ENCODE measurements at places on chromosomes 16 and 17.

DNA sequence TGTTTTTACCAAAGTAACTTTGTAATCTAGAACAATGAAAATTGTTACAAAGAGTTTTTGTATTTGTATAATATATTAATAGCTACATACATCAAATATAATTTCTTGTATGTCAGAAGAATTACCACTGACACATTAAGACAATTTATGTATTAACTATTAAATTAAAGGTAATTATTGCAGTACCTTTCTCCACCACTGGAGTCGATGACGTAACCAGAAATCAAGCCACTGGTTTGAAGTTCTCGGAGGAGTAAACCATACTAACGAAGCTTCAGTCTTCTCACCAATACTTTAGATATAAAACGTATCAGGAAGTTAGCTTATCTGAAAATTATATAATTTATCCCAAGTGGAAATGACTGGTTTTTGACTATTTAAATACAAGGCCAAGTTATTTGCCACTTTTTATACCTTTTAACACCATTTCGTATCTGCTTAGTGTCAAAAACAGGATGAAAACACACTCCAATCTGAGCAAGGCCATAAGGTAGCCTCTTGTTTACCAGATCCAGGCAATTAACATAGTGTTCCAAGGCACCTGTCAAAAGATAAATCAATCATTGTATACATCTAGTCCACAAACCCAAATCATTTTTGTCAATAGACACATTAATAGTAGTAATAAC, 4.3 kb downstream of the POLG2 start:
- no peak for DNase-seq

- no peak for DNase-seq
Observed at GRCh38 chr17:63571632-63572310, 21.5 kb downstream of the DCAF7 start.

DNA sequence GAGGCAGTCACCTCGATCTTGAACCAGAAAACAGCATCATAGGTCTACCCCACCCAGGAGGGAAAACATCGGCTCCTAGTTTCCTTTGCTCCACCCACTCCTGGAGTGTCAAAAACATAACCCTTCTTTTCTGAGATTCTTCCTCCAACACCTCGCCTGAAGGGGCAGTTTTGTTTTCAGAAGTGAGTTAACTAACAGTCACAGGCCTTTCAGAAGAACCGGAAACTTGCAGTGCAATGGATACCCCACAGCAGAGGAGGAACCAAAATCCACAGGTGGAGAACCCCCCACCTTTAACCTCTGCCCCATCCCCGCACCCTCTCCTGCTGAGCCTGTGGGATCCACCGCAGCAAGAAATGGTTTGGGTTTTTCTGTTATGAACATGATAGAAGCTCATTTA, 7.8 kb upstream of the TEX2 start:
- DNase-seq: no peak

GRCh38 chr17:51769231-51769630, 389.3 kb downstream of the CA10 start:
- DNase-seq: no peak

- no peak for DNase-seq
Observed at GRCh38 chr17:67041941-67042899, 2.1 kb upstream of the CACNG1 start.

- no peak for DNase-seq
Observed at GRCh38 chr16:61969077-61969382, 67.2 kb downstream of the CDH8 start.

DNA sequence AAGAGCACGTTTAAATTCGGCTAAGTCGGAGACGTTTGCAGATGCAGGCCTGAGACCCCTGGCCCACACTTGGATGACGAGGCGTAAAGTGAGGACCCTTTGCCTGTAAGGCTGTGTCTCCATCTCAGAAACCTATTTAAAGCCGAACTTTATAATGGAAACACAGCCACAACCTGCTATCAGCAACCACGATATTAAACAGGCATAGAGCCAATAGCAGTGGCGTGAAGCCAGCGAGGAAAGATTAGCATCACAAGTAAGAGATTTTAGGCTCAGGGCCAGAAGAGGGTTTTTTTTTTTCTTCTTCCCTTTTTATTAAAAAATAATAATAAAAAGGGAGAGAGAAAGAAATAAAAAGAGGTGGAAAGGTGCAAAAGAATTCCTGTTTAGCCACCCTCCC, 111.3 kb upstream of the NOL11 start:
- DNase-seq: no peak

DNA sequence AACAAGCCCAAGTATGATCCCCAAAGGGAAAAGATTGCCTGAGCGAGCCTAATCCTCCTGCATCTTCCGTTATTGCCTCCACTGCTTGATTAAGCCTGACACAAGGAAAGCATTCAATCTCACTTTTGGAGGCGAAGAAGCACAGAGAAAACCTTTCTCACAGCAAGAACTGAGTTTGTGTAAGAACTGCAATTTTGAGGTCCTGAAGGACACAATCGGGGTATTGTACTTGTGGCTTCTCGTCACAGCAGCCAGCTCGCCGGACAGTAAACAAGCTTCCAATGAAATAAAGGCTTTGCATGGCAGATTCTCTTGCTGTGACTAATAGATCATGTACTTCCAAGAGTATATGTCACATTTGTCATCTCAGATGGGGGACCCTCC, 18.7 kb upstream of the FOXF1 start:
- no peak for DNase-seq

DNA sequence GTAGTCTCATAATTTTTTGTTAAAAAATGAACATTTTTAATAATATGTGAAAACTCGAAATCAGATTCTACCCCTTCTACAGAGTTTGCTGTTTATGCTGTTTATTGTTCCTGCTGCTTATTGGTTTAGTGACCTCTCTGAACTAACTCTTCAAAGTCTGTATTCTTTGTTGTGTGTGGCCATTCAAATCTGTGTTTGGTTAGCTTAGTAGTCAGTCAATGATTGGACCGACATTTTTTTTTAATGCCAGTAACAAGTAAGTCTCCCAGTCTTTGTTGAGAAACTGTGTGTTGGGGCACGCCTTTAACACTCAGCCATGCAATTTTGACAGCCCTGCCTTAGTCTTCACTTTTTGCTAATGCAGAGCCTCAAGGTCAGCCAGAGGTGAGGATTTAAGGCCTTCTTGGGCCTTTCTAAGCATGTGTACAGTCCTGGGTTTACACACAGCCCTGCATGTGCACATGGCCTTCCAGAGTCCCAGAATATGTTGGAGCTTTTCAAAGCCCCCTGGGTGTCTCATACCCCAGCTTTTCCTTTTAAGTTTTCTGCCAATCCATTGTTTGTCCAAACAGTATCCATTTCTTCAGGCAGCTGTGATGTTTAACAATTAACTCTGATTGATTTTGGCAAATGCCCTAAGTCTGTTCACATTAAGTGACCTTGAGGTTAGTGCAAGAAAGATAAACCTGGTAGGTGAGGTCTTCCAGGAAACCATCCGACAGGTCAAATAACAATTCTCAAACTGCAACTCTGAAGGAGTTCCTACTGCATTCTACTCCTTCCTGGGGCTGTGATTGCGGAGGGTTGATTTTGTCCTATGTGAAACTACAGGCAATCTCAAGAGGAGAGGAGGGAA, 389.3 kb downstream of the PMP22 start:
- no peak for DNase-seq

GRCh38 chr17:14038206-14038605, 31.1 kb upstream of the COX10 start:
- no peak for DNase-seq

GRCh38 chr16:3983081-3983520, 102.6 kb upstream of the CREBBP start:
- peak; percentile 9 for DNase-seq

DNA sequence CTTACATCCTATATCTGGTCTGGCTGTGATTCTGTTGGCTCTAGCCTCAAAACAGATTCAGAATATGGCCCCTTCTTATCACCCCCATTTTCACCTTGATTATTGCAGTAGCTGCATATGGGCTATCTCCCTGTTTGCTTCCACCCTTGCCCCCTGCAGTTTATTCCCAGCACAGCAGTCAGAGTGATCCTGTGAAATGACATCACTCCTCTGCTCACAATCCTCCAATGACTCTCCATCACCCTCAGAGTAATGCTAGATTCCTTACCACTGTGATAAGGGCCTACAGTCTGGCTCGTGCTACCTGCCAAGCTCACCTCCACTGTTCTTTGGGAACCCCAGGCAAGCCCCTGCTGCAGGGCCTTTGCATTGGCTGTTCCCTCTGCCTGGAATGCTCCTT, 92.5 kb downstream of the ASIC2 start:
- DNase-seq: no peak

GRCh38 chr17:9101356-9101755, 80.0 kb downstream of the NTN1 start:
- DNase-seq: no peak

GRCh38 chr16:81752876-81753227, 26.2 kb upstream of the PLCG2 start:
- DNase-seq: no peak

DNA sequence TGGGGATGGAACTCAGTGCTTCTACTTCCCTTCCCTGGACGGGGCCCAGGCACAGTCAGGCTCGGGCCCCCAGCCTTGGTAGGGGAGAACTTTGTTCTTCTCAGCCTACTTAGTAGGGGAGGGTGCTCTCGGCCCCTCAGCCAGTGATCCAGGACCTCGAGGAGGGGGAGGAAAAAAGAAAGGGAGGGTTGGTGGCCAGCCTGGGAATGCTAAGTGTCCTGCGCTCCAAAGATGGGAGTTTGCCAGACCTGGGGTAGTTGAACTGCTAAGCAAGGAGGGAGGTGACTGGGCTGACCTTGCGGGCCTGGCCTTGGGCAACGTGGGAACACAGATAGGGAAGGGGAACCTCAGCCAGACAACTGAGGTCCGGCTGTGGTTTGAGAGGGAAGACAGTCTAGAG, 12.2 kb downstream of the ADGRG1 start:
- no peak for DNase-seq

- DNase-seq: no peak
Observed at GRCh38 chr16:64122177-64122576, 999.7 kb downstream of the CDH11 start.

DNA sequence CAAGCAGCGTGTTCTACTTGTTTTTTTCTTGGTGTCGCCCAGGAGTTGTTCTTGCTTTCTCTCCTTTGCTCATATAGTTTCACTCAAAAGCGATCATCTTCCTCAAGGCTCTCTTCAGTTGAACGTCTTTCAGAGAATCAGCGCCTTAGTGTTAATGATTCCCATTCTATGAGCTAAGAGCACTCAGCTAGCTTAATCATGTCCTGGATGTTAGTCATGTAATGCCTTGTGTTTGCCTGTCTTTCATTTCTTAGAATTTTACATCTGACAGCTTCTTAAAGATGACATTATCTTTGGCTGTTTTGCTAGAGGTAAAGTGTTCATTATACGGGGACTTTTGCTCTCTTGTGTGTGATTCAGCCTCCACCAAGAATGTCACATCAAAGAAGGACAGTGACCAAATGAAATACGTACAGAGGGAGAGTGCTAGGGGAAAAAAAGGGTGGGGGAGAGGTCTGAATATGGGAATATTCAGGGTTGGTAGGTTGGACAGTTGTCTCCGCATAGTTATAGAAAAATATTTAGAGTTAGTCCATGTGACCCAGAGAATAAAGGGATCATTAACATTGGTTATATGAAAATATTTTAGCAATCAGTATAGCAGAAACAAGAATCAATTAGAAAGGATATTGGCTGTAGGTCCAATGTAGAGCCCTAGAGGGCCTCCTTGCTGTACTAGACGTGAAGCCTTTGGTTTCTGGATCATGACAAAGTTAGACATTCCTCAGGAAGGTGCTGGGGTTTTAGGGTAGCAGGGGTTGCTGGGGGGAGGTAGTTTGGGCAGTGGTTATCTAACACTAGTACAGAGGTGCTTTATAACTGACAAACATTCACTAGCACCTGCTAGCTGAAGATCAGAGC, 31.9 kb upstream of the ANKFN1 start:
- no peak for DNase-seq

GRCh38 chr17:74770498-74771318, 5.4 kb downstream of the NAT9 start:
- peak; percentile 62 for DNase-seq

GRCh38 chr17:50677851-50678375, 29.8 kb downstream of the ANKRD40 start:
- no peak for DNase-seq

GRCh38 chr17:76681222-76682137, 29.3 kb downstream of the MXRA7 start:
- peak; percentile 52 for DNase-seq

- DNase-seq: no peak
Observed at GRCh38 chr17:58228679-58229078, 9.6 kb upstream of the MKS1 start.

DNA sequence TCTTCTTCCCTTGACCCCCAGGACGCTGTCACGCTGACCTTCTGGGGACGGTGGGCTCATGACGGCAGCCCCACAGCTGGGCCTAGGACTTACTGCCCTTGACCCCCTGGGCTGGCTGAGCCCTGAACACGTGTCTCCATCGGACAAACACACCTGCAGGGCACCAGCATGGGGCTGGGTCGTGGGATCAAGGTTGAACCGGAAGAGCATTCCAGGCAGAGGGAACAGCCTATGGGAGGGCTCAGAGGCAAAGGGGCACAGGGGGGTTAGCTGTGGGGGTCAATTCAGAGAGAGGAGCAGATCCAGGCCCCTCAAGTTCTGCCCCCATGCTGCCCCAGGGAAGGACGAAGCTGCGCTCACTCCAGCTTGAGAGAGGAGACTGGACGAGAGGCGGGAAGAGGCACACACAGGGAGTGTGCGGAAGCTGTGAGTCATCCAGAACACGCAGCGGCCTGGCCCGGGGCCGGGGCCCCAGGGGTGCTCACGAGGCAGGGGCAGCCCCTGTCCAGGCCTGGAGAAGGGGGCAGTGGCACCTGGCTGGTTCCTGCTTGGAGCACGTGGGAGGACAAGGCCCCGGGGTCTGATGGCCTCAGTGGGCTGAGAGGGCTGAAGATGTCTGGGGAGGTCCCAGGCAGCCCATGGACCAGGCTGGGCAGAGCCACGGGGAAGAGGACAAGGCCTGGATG, 9.9 kb downstream of the SSTR5 start:
- DNase-seq: no peak

DNA sequence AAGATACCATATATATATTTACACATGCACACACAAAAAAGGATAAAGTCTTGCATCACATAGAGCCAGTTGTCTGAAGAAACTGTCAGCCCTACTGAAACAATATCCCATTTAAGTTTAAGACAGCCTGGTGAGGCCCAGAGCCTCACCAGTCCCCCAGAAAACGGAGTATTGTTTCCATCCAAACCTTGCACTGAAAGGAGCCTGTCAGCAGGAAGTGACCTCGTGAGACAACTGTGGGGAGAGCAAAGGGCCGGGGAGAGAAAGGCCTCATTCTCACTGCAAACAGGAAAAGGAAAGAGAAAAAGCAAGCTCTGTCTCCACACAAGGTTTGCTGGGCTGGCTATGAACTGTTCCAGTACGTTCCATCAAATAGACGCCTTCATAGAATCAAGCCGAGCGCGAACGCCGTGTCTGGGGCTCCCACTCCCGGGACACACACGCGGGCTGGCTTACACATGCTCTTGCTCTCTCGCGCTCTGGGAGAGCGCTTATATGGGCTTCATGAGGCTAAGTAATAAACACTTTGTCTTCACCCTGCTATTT, 44.4 kb upstream of the ZFHX3 start:
- DNase-seq: no peak

DNA sequence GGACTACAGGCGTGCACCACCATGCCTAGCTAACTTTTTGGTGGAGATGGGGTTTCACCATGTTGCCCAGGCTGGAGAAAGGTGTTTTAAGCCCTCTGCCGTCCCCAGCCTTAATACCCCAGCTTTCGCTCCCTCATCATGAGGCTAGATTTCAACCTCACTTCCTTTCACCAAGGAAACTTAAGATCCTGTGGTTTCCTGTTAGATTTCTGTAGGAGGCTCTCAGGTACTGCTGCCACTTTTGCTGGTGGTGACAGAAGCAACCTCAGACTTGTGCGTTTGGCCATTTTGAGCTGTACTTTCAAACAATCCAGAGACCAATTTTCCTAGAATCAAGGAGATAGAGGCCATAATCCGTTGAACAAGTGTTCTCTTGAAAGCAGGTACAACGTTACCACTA, 36.2 kb downstream of the MPHOSPH6 start:
- no peak for DNase-seq
